Mesangial cell (primary cell): ENCODE measurements at places on chromosomes 1 and 21. TPM values are rescaled to one million over a fixed set of nuclear protein-coding genes. Genes with fewer than 3 reads are reported as not detected.

Gene SEMA4A
- 0.49 and 2.4 TPM in 2 replicates for total RNA-seq

Gene PAQR7
- total RNA-seq: 9.3 and 15.5 TPM in 2 replicates

Gene ESPN
- 0.25 and 0.33 TPM in 2 replicates for total RNA-seq

Gene HPCAL4
- not detected in 2 replicates for total RNA-seq

Gene AMY1C
- total RNA-seq: not detected in 2 replicates

Gene FAM78B
- under 0.01 and 0.38 TPM in 2 replicates for total RNA-seq

Gene GNG4
- 0.51 and 1.1 TPM in 2 replicates for total RNA-seq

Gene FMOD
- total RNA-seq: 0.25 TPM in 1 of 2 replicates, not detected in the other

Gene LINGO4
- total RNA-seq: not detected in 2 replicates

Gene HAO2
- total RNA-seq: not detected in 2 replicates

Gene SLC1A7
- total RNA-seq: not detected in 2 replicates

Gene TMEM52
- total RNA-seq: 1.1 and 3.1 TPM in 2 replicates

Gene GJB3
- 0.98 and 2.5 TPM in 2 replicates for total RNA-seq
